Activated T-cell treated with anti-CD3 and anti-CD28 coated beads for 48 hours (primary cell): ENCODE measurements at places on chromosomes 3 and 15.

DNA sequence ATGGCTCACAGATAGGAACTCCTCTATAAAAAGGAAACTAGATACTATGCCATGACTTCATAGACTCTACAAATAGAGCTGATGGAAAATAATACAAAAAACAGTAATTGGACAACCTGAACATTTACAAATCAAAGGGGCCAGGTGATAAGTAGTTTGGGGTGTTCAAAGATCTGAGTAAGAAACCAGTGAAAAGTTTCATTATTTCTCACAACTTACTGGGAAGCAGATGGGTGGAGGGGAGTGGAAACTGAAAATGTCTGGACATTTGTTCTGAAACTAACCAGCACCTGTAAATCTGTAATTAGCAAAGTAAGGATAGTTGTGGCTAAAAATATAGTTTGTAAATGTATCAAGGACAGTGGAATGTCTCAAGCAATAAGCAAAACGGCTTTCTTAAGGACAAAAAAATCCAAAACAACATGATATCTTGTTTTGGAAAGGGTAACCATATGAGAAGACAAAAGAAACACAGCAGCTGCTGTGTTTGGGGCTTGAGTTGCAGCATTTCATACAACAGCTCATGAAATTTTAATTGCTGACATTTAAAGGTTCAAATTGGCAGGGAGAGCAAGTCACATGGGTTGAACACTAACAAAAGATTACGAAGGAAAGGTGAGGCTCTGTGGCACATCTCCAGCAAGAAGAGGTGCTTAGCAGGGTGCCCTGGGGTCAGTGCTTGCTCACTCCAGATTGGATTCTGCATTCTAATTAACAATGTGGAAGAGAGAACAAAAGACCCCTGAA, 26.8 kb upstream of the THBS1 start:
- no peak for DNase-seq

- DNase-seq, result no peak
Observed at GRCh38 chr3:11457135-11457534, 184.9 kb downstream of the ATG7 start.

DNA sequence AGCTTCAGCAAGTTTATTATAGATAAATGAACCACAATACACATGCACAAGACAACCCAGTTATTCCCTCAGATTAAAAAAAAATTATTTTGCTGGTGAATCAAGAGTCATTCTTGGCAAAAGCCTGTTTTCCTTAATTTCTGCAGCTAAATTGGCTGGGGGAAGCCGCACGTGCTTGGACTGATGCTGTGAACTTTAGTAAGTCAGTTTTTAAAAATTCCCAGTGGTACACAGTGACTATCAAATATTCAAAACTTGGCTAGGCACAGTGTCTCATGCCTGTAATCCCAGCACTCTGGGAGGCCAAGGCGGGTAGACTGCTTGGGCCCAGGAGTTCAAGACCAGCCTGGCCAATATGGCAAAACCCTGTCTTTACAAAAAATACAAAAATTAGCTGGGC, 23.9 kb downstream of the EHD4 start:
- DNase-seq, result no peak

DNA sequence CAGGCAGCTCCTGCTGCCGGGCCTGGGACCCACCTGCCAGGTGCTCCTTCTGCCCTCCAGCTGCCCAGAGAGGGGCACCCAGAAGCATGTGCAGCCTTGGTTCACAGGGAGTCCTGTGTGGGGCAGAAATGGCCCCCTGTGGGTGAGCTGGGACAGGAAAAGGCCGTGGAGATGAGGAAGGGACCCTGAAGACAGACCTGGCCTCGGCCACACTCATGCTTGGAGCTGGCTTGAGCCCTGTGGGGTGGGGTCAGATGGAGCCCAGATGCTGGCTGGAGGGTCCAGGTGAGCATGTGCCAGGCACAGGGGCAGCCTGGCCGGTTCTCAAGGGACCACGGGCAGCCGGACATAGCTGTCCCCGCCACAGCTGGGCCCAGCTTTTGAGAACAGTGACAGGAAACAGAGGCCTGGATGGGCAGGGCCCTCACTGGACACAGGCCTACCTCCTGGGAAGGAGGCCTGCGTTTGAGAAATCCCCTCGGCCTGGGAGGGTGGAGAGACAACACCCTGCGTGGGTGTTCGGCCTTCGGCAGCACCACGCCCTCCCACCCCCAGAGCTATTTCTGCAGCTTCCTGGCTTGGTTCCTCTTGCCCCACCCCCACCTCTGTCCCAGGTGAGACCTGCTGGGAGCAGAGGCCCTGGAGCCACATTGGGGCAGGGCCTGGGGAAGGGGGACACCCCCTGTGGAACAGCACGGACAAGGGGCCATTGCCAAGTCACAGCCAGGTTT, 132.6 kb upstream of the MEF2A start:
- no peak for DNase-seq

- DNase-seq, result no peak
Observed at GRCh38 chr3:173287361-173287760, 110.2 kb upstream of the NLGN1 start.

GRCh38 chr3:185560676-185561075, 8.3 kb upstream of the LIPH start:
- no peak for DNase-seq

- DNase-seq, result no peak
Observed at GRCh38 chr3:42685891-42686820, 819 bp downstream of the KLHL40 start.

DNA sequence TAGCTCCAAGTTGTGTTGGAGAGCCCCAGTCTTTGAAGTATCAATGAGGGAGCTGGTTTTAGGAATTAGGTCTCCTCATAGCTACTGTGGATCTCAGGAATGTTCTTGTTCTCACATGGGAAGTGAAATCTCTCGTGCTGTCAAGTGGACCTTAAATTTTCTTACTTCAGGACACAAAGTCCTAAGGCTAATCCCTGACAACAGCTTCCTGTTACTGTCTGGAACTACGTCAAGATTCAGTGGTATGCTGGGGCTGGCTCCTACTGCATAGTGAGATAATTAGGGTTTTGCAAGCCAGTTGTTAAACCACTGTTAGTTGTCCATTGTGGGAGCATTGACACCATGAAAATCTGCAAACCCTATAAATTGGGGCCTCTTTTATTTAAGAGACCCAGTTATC, 22.8 kb downstream of the MESP1 start:
- DNase-seq, result no peak

DNA sequence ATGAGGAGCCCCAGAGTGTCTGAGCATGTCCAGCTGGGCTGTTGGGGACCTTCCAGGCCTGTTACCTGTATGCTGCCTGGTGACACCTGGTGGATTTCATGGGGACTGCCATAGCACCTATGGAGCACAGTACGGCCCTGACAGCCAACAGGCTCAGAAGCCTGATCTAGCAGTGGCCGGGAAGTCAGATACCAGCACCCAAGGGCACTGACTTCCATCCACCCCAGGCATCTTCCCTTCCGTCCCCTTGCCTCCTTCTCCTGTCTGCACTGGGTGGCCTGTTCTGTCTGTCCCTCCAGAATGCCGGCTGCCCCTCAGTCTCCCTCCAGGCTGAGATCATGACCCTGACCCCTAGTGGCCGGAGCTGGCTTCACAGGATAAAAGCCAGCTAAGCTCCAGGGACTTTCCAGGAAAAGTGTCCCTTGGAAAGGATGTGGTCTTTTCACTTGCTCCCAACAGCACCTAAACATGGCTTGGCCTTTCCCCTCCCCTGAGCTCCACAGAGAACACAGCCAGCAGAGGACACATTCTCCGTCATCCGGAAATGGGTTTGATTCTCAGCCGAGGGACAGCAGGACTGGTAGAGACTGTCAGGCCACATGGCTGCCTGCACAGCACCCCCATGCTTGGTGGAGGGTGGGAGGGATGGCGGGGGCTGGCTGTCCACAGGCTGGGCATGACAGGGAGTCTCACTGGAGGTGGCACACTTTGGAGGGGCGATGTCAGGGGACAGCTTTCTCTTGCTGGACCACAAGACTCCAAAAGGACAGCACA, 9.5 kb downstream of the RPS17 start:
- peak; percentile 57 for DNase-seq

GRCh38 chr15:66880380-66881155, 178.5 kb downstream of the SMAD6 start:
- no peak for DNase-seq

DNA sequence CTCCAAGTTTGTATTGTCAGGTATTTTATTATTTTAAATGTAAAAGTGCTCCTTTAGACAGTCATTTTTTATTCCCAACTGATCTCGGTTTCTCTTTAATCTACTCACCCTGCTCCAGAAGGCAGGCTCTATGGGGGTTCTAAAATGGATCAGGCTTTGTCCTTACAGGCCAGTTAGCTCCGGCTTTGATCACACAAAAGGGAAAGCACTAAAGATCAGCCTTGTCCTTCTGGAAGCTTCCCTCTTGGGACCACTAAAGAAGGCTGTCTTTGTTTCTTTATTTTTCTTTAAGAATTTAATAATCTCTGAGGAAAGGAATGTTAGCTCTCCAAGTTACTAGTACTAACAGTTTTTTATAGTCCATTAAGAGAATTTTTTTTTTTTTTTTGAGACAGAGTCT, 560.5 kb upstream of the ZNF717 start:
- no peak for DNase-seq

DNA sequence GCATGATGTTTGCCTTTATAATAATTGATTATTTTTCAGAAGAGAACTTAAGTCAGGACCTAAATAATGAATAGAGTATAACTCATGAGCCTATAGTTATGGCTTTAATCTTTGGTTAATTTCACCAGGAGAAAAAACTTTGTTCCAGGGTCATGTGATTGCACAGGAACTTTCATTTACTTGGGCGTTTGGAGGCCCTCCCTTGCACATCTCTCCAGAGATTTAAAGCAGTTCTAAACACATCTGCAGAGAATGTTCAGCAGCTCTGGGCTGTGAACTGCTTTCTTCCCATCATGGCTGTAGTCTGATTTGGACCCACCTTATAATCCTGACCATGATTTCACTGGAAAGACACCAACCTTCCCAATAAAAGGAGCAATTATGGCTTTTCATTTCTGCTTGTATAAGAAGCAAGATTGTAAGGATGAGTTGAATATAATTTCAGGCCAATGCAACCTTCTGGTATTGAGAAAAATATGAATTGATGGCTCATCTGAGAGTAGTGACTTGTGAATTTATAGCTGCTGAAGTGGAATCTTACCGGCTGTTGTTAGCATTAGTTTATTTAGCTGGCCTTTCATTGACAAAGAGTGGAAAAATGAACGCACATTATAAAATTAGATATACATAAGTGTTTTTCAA, 80.9 kb upstream of the PRTG start:
- no peak for DNase-seq

GRCh38 chr3:108065096-108065495, 25.7 kb downstream of the CD47 start:
- no peak for DNase-seq

GRCh38 chr3:185934174-185934557, 3.6 kb downstream of the TRA2B start:
- DNase-seq, result no peak

- DNase-seq, result no peak
Observed at GRCh38 chr3:127815001-127815400, 7.3 kb downstream of the MGLL start.

DNA sequence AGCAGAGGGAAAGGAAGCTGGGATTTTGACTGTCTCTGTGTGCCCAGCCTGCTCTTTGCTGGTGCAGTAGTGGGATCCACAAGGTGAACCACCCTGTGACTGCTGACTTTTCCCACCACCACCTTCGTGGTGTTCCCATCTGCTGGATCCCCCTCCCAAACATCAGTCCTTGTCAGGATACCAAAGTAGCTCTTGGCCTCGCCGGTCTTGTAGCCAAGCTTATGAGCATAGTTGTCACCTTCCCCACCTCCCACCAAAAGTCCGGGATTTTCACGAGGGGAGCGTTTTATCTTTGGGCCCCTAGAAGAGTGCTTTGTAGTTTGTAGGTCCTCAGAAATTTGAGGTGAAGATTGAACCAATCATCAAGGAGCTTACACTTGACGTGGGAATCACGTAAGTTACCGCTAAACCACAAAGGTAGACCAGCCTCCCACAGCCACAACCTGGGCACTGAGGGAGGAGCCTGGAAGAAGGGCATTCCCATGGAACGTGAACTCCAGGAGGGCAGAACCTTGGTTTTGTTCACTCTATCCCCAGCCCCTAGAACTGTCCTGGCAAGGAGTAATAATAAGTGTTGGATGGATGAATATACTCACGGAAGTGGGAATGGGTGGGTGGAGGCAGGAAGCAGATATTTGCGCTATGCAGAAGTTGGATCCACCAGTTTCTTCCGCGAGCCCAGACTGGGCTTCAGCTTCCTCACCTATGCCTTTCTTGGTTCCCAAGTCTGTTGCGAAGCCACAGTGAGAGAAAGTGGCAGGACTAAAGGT, 814 bp upstream of the TEX264 start:
- DNase-seq, result no peak

GRCh38 chr3:14237457-14237856, 58.8 kb downstream of the LSM3 start:
- no peak for DNase-seq

DNA sequence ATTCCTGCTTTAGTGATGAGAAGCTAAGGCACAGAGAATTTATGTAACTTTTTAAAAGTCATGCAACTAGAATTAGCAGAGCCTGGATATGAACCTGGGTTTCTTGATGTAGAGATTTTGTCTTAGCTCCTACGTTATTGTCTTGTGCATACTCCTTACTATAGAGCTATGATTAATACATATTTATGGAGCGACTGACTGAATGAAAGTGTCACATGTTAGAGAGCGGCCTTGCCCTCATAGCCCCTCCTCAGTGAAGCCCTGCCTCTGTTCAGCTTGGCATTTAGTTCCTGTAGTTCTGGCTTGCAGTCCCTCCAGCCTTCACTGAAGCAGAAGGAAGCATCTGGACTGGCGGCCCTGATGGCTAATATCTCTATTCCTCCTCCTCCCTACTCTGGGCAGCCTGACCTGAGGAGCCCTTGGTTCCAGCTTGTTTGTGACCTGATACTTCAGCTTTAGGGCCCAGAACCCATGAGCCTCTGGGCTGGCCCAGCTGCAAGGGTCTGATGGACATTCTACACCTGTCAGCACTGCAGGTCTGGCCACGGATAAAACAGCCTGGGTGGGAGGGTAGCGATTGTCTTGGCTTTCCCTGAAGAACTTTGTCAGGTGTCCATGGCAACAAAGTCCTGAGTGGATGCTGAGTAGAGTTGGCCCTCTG, 13.4 kb upstream of the AGBL1 start:
- DNase-seq, result no peak

DNA sequence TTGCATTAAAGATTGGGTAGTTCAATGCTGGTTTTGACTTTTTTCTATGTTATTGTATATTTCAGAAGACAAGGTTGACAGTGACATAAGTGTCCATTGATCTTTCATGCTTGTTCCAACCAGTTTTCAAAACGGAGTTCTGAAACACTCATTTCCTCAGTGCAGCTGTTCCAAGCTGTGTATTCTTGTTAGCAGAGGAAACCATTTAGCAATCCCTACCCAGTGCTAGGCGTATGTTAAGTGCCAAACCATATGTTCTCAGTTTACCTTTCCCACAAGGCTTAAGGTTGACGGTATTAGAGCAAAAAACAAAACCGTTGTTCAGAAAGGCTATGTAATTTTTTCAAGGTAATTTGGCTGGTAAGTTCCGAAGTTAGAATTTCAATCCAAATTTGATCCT, 9.1 kb downstream of the ATOSA start:
- no peak for DNase-seq

GRCh38 chr3:182315313-182315712, 478.0 kb upstream of the ATP11B start:
- DNase-seq, result no peak

GRCh38 chr3:126982471-126983175, at the start of gene PLXNA1:
Gene PLXNA1, plus strand, starts transcription at chr3:126983115. Its CDS starts 5,479 bp downstream, at chr3:126988594.
- peak; percentile 85 for DNase-seq
